ENCODE measurements at places on chromosomes 4 and X. TPM values are rescaled to one million over a fixed set of nuclear protein-coding genes. Genes with fewer than 3 reads are reported as not detected.

- DNase-seq, result no peak
These were observed 198.4 kb upstream of the ACTRT1 start for GRCh38 chrX:128250621-128251020.

- DNase-seq, result peak; percentile 23
These were observed 153.8 kb upstream of the AGA start for GRCh38 chr4:177596035-177596434.

DNA sequence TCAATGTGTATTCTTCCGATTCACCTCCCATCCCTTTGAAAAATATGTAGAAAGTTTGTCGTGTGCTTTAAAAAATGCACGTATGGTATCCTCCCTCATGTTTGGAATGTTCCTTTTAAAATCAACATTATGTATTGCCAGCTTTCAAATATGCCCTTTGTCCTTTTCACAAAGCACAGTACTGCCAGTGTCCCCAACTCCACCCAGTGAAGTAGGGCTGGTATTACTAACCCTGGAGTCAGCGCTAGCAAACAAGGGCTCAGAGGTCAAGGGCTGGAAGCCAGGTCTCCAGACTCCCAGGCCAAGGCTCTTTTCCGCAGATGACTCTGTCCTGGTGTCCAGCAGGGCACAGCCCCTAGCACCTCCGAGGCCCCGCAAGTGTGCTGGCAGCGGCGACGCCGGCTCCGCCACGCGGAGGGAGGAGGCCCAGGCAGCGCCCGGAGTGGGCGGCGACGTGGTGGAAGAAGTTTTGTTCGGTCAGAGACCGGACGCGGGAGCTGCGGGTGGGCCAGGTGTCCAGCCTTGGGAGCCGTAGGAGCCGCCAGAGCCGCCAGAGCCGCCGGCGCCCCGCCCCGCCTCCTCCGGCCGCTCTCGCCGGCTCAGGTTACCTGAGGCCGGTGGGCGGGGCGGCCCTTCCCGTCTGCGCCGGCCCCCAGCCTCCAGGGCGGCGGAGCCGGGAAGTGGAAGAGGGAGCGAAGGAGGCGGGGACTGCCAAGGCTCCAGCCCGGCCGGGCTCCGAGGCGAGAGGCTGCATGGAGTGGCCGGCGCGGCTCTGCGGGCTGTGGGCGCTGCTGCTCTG is at the start of gene IL13RA1:
IL13RA1 (plus strand) TSS at position 720 of the 799 bp plus-strand sequence; CDS start at position 753, 33 bp downstream.
- DNase-seq, result peak; percentile 85

- no peak for DNase-seq
These were observed 59.5 kb downstream of the CLDN22 start for GRCh38 chr4:183260491-183261151.

GRCh38 chrX:13177921-13178566 is 133.6 kb upstream of the FAM9C start:
- no peak for DNase-seq

DNA sequence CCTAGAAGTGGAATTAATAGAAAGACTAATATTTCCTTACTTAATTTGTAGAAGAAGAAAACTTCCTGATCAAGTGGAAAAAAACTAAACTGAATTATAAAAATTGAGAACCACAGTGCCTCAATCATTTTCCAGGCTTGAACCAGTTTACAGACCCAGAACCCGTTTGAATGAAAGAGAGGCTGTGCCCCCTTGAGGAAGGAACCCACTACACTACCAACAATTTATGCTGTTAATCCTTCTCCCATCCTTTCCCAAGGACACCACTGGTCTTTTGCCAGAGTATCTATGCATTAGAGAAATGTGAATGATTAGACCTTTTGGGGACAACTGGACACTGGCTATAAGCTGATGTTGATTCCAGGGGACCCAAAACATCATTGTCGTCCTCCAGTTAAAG is 842.6 kb downstream of the TECRL start:
- no peak for DNase-seq

DNA sequence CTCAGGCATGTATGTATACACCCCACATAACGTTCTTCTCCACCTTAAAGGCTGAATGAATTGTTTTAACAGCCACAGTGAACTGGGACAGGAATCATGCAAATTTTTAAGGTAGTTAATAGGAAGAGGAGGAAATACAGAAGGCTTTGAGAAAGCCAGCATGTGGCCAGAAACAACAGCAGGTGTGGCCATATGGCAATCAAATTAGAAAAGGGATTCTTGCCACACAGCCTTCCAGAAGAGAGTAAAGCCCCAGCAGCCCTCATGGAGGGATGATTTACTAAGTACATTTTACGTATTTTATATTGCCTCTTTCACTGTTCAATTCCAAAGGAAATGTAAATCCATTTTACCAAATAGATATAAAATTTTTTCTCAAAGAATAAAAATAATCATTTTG is 792.2 kb downstream of the ADGRL3 start:
- DNase-seq, result no peak

DNA sequence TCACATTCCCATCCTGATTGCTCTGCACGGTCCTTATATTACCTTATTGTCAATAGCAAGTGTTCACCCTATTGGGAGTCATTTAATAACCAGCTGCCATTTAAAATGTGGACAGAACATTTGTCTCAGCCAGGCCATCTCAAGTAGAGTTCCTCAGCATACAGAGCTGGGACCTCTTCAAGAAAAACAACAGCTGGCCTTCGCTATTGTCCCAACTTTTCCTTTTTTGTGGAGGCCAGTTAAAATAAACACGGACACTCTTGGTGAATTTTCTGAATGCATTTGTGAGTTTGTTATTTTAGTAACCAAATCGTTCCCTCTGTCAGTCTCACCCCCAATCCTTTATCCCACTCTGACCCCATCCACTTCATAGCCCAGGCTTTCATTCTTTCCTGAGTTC is 395.3 kb upstream of the PITX2 start:
- no peak for DNase-seq

- no peak for DNase-seq
These were observed 496.6 kb downstream of the STIM2 start for GRCh38 chr4:27357283-27357682.

- DNase-seq, result no peak
These were observed 68.0 kb upstream of the MAP9 start for GRCh38 chr4:155444721-155445120.

DNA sequence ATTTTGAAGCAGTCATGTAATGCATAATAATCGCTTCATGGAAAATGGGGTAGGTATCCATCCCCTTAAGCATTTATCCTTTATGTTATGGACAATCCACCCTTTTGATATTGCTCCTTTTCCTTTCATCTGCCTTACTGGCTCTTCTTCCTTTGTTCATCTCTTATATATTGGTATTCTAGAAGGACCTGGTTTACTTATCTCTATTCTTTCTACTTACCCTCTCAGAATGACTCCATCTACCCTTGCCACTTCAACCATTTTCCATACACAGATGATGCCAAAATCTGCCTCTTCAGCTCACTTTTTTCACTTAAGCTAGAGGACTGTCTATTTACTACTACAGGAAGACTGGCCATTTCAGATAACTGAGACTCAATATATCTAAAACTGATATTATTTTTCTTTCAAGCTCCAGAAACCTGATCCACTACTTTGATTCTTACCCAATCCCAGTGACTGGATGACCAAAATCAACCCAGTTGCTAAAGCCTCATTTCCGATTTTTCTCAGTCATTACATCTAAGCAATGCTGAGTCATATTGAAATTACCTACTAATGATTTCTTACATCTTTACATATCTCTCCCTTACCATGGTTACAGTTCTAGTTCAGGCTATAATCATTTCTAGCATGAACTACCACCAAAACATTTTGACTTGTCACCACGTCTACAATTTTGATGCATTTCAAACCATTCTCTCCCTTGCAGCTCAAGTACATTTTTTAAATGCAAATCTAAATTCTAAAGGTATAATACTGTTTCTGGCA is 93.7 kb downstream of the FAAH2 start:
- no peak for DNase-seq

STBD1 gene
- 36.7 TPM for total RNA-seq

CLCN4 gene
- 22.2 TPM for total RNA-seq

UBL4A gene
- total RNA-seq, result 48.4 TPM

DUX4 gene
- total RNA-seq, result not detected
